SJCRH30 (cell line): ENCODE measurements at places on chromosomes 7 and 10.
A peak's percentile ranks its signal among the peaks of the same experiment; 100 is the strongest.

- no peak for DNase-seq
These were observed 28.3 kb upstream of the GNA12 start for GRCh38 chr7:2872296-2872874.

DNA sequence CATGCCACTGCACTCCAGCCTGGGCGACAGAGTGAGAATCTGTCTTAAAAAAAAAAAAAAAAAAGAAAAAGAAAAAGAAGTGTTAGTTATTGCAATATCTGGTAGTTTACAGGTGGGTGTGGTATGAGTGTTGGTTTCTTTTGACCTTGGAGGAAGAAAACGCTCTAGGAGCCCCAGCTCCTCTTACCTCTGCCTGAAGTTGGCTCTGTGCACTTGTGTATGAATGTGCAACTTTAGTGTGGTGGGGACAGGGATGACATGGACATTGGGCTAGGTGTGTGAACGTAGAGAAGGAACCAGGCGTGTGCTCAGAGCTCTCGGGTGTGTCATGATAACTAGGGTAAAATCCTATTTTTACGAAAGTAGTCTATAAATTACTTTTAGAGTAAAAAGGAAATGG lies 11.9 kb downstream of the PROSER2 start:
- no peak for DNase-seq

DNA sequence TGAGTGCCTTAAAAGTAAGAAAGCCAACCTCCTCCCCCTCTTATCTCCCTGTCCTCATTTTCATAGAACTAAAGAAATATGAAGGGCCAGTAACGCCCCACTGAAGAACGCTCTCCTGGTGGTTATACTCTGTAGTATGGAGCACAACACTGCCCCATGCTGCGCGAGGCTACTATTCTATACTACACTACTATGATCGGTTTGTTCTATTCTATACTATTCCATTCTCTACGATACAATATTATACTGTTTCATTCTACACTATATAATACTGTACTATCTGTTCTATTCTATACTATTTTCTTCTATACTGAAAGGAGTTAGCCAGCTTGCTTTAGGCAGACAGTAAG lies 34.8 kb downstream of the DIP2C start:
- DNase-seq, result no peak

DNA sequence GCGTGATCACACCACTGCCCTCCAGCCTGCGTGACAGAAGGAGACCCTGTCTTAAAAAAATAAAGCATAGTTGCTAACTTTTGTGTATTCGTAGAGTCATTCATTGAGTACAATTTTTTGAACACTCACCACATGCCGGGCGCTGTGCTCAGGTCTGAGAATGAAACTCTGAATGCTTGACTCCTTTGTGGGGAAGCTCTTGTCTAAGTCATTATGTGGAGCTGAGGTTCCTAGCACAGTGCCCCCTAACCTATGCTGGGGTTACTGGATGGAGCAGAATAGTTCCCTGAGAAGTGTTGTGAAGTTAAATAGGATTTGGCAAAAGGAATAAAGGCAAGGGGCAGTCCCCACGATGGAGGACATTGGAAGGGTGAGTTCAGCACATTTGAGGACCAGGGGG lies 123.3 kb downstream of the CELF2 start:
- no peak for DNase-seq

GRCh38 chr7:94969434-94970084 lies 62.2 kb downstream of the PPP1R9A start:
- no peak for DNase-seq

DNA sequence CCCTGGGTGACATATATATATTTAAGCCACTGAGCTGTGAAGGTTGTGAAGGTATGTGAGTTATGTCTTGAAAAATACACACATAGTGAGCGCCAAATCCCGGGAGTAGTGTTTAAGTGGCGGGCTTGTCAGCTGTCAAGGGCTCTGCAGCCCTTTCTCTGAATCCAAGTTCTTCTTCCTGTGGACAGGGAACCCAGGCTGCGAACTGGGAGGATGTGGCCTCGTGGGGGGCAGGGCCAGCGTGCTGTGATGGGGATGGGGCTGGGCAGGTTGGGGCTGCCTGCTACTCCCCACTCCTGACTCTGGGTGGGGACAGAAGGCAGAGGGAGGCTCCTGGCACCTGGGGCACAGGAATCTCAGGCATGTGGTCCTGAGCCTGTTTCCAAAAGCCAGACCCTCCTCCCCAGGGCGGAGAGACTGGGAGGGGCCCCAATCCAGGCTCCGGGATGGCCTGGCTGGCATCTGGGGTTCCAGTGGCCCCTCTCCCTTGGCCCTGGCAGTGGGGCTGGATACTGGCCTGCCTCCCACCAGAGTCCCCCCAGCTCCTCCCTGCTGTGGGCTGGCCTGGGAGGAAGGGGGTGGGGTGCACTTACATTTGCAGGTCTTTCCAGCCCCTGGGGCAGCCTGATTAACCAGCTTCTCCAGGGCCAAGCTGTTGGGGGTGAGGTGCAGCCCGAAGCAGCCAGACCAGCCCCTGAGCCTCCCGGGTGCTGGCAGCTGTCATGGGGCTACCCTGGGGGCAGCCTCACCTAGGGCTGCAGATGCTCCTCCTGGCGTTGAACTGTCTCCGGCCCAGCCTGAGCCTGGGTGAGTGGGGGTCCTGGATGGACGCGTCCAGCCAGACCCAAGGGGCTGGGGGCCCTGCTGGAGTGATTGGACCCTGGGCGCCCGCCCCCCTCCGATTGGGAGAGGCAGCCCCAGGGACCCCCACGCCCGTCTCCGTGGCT lies at the start of gene UPK3B:
Gene UPK3B, plus strand, starts transcription at position 622 of the 947 bp plus-strand sequence. Its CDS starts 101 bp downstream, at position 723.
- DNase-seq, result peak; percentile 70

GRCh38 chr7:135714534-135715009 lies 13.4 kb downstream of the SLC13A4 start:
- DNase-seq, result peak; percentile 78

- peak; percentile 14 for DNase-seq
These were observed 14.5 kb downstream of the DNAJB9 start for GRCh38 chr7:108584211-108584610.

DNA sequence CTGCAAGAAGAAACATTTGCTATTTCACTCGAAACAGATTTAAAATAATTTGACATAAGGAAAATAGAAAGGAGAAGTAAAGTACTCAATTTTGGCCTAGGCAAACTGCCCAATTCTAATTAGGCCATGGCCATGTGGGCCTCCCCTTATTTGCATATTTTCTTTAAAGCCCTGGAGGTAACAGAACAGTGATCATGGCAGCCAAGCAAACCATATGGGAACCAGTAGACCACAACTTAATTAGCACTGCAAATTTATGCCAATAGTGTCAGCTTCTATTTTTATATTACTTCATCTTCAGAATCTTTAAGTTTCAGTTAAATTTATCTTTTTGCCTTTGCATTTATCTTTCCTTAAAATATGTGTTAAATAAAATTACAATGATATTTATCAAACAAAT lies 63.3 kb upstream of the THSD7A start:
- no peak for DNase-seq

DNA sequence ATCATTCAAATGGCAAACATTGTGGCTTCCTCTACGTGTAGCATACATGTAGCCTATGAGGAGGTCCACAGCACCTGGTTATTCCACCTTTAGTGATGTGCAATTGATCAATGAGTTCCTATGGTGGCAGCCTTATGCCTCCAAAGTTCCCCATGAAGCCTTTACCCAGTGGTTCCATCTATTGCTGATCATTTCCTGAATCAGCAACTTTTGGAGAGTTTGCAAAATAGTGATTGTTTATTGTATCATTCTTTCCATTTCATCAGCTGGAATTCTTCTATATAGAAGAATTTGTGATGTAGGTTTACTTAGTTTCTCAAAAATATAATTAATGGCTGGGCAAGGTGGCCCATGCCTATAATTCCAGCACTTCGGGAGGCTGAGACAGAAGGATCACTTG lies 380.2 kb upstream of the MKI67 start:
- no peak for DNase-seq

DNA sequence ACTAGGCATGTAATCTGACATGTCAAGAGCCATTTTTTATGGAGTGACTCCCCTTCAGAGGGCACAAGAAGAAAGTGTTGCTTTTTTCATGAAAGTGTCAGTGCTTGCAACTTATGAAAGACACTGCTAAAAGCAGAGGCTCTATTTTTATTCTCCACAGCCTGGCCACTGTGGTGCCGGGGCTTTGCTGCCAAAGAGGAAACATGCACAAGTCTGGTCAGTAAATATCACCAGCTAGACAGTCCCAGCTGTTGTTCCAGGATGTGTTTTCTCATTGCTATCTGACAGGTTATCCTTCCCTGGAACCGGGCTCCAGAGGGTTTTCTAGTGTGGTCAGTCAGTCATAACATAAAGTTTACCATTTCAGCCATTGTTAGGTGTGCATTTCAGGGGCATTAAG lies 180.7 kb upstream of the PITRM1 start:
- DNase-seq, result no peak

- no peak for DNase-seq
These were observed 6.2 kb downstream of the RARRES2 start for GRCh38 chr7:150335108-150335773.
